ENCODE measurements at places on chromosomes 6 and 20.

GRCh38 chr6:13535306-13535705 lies 39.1 kb upstream of the SIRT5 start:
- DNase-seq: no peak

- DNase-seq: no peak
Observed at GRCh38 chr20:59259946-59260345, 40.5 kb upstream of the EDN3 start.

DNA sequence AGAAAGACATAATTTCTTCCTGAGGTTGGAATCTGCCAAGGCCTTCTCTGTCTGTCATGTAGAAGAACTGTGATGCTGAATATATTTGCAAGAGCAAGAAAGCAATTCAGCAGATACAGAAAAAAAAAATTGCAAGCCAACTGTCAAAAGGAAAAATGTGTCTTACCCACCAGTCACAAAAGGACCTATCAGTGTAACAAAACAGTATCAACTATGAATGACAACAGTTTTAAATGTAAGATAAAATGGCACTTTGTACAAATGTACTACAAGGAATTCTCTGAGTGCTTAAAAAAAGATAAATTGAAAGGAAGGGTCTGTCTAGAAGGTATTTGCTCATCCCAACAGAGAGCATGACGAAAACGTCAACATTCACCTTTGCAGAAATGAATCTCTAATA lies 185.3 kb upstream of the TFAP2D start:
- no peak for DNase-seq

DNA sequence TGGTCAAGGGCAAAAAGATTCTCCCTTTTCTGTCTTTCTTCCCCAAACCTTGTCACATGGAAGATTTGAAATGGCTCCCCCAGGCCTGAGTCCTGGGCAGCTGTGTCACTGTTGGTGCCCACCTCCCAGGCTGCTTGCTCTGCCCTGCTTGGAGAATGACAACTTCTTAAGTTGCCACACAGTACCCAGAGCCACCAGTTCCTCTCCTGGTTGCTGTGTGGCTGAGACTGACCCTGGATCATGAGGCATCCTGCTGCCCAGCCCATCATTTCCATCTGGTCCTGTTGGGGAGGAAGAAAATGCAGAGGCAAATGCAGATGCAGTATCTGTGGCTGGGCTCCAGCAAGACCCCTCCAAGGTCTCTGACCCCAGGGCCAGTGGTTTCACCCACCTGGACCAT lies 113.7 kb downstream of the PHACTR3 start:
- DNase-seq: no peak

GRCh38 chr6:143074101-143074500 lies 13.4 kb downstream of the AIG1 start:
- no peak for DNase-seq

DNA sequence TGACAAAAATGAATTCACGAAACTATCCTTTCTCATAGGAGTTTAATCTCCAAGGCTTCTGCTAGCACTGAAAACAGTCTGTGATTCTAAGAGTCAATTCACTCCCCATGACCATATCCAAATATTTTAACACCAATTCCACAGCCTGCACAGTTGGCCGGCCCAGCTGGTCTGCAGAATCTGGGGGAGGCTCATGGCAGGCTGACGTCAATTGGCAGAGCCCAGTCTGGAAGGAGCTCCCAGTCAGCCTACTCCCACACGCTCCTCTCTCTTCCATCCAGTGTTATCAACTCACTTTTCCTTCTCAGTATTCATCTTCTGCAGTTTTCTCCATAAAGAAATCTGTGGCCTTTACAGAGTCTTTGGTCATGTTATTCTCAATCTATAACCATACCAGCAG lies 111.0 kb downstream of the TBXT start:
- DNase-seq: no peak

All from endothelial cell (in vitro differentiated cells).